ENCODE measurements at places on chromosomes 2 and 18.

DNA sequence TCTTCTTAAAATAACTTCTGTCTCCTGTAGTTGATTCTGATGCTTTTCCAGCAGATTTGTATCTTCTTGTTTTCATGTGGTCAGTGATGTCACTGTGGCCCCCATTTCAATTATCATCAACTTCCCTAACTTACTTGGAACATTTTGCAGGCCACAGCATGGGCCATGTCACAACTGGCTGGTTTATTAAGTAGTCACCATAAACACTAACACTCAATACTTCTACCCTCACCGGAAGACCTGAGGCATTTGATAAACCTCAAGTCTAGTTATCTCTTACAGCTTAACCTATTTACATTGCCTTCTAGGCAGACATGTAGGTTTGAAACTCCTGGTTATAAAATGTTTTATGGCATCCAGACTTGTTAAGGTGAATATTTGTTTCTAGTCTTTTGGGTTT, 37.4 kb upstream of the PROKR1 start:
- DNase-seq, result no peak

DNA sequence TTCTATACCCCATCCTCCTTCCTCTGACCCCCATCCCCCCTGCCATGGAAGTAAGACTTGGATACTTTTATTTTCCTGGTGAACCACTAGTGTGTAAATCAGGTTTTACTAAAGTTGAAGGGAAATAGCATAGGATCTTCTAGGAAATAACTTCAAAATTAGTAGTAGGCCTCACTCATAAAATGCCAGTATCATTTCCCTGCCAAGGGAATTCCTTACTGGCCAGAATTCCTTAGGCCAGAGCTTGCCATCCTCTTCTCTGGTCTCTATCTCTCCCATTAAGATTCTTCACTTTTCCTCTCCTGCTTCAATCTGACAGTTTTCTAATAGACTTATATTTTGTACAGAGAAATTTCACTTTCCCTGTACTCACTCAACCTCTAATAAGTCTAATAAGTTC, 322.8 kb upstream of the TANK start:
- no peak for DNase-seq

DNA sequence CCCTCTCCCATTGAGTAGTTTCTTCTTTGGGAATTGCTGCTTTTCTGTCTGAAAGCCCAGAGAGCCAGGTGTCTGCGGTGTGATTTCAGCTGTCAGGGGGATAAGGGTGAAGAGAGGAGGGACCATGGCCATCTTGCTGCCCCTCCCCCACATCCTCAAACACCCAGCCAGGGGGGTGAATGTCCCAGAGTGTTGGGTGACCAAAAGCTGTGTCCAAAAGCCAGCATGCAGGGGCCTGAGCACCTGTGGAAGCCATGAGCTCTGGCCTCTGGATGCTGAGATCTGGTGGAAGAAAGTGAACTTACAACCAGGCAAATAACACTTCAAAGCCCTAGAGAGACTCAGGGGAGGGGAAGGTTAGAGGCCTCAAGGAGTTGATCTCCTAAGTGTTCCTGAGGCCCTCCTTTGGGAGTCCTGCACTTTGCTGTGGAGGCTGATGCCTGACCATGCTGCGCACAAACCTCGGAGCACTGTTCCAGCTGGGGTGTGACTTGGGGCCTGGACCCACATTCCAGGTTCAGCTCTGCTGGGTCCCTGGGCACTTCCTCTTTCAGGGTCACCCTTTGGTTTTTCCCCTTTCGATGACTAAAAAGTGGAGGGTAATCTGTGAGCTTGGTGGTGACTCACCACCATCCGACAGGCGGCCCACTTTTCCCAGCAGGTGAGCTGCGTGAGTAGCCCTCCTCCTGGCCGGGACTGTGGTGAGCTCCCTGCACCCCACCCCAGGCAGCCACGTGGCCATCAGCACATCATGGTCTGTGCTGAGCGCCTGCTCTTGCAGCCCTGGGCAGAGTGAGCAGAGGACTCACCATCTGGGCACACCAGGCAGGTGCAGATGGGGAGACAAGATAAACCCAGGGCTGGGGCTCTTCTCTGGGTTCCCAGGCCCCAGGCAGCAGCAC, 66.8 kb upstream of the FOSL2 start:
- no peak for DNase-seq

DNA sequence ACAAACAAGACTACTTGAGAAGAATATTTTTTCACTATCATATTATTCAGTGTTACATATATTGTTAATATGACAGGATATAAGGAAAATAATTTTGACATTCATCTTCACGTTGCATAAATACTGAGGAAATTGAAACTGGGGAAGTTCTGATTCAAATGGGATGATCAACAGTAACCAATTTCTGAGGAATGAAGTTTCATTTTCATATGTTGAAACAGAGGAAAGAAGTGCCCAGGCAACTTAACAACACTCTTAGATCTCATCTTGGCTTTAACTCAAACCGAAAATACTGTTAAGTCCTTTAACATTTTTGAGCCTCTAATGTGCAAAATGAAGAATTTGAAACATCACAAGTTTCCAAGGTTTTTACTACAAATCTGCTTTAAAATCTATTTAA, 612.2 kb upstream of the VRK2 start:
- no peak for DNase-seq

DNA sequence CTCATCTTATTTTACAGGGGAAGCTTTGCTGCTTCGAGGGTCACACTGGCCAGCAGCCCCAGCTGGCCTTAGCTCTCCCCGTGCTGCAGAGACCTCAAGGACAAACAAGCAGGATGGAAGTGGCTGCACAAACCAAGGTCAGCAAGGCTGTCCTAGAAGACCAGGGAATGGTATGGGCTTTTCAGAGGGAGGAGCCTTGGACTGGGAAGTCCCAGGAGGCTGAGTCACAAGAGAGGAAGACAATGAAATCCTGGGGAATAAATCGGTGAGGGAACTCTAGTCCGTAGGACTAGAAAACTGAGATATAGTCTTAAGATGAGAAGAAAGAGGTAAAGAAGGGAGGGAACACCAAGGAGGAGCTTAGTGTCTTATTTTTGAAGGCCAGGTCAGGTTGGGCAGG, 15.7 kb downstream of the CREG2 start:
- DNase-seq, result no peak

DNA sequence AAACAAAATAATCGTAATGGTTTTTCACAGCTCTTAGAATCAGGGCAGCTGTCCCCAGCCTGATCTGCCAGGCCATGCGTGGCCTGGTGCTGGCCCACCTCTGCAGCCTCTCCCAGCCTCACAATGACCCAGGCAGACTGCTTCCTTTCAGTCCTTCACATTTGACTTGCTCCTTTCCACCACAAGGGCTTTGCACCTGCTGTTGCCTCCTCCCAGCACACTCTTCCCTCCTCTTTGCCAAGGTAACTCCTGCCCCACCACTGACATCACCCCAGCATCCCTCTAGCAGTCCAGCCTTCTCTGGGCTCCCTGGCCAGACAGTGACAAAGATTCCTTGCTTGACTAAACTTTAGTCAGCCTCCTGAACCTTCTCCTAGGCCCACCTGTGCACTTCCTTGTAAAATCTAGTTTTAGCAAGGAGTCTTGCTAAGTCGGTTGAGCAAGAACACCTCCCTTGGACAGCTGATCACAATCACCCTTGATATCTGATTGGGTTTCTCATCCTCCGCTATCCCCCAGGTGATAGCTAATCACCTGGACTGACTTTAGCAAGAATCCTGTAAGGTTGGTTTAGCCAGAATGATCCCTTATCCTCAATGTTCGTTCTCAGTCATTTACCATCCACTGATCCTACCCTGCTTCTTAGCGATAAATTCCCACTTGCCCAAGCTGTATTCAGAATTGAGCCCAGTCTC, 16.2 kb upstream of the RAB11FIP5 start:
- no peak for DNase-seq

DNA sequence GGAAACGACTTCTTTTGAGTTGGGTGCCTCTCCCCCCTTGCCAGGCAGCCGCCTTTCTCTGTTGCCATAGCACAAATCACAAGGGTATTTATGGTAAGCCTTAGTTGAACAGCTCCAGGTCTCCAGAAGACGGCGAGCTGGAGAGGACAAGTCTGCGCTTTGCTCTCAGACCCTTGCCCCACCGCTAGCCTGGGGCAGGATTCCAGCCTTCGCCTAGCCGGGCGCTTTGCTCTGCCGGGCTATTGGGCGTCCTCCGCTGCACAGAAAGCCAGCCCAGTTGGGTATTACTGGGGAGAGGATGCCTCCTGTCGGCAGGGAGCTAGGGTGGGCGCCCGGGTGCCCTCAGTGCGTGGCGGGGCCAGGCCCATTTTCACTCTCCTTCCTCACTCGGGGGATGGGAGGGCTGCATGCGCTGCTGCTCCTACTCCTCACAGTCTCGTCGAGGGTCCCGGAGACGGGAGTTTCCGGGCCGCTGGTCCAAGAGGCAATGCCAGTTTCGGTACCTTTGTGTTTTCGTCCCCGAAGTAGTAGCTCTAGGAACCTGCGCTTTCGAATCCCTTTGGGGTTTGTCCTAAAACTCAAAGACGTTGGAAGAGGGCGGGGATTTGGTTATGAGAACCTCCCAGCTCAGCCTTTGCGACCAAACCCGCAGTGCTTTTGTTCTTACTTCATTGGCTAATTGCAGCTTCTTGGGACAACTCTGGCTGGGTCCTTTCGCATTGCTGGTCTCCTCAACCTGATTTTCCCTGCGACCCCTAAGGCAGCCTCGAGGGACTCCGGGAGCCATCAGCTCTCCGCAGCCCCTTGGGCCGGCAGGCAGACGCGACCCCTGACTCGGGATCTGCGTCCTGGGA, 3.6 kb upstream of the DLX2 start:
- no peak for DNase-seq

GRCh38 chr18:79611040-79611681, 68.4 kb upstream of the CTDP1 start:
- DNase-seq, result peak; percentile 36

DNA sequence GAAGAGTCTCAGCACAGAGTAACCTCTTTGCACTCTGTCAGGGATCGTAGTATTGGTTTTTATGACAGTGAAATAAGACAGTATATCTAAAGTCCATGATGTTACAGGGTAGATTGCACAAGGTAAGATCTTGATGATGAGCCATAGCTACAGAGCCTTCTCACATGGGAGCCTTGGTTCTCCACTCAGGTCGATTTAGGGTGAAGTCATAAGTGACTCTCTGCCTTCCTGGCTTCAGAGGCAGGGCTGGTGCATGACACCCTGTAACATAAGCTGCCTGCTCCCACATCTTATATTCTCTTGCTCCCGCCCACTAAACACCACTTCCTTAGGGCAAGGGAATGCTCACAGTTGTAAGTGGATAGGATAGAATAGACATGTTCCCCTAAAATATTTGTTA, 13.3 kb downstream of the DAPL1 start:
- DNase-seq, result no peak

GRCh38 chr2:86280191-86280667, 57.2 kb downstream of the REEP1 start:
- DNase-seq, result no peak

DNA sequence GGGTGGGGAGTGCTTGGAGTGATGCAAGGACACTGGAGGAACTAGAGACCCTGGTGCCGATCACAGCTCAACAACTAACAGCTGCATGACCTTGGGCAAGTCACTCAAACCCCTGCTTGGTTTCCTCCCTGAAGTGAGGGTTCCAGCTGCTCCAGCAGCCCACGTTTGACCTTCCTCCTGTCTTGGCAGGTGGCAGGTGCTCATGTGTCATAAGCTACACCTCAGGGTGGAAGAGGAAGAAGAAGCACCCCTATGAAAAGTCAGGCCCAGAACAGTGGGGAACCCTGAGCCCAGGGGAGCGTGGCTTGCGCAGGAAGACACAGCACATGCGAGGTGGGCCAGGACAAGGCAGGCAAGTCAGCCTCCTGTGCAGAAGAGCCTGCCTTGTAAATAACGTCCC, 42.4 kb downstream of the MRPL35 start:
- no peak for DNase-seq

DNA sequence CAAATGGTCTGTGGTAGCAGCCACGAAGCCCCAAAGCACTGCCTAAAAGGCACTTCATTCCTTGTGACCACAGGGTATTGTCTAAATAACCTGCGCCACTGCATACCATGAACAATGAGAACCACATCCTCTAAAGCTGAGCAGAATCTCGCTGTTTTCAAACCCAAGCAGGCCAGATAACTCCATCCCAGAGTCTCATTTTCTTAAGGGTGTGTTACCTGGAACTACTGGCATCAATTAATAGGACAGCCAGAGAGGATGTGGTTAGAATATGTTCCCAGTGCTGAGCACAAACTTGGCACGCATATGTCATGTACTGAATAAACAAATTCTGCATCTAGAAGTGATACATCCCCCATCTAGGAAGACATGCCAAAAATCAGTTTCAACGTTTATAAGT, 13.0 kb downstream of the VPS4B start:
- no peak for DNase-seq

GRCh38 chr2:211068108-211068780, 511.8 kb downstream of the CPS1 start:
- DNase-seq, result no peak

DNA sequence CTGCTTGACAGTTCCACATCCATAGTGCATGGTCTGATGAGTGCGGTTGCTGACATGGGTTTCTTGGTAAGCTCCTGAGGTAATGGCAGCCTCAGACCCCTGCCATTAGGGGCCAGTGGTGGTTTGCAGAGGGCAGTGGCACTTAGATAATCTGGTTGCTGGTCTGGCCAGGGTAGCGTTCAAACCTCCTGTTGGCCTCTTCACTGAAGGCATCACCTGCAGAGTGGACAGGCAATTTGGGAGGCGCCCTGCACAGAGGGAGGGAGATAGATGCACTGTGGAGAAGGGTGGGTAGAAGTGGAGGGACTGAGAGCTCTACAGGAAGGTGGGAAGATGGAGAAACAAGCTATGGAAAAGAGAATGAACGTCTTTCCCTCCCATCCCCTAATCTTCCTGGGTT, 3.7 kb downstream of the HTRA2 start:
- DNase-seq, result no peak

DNA sequence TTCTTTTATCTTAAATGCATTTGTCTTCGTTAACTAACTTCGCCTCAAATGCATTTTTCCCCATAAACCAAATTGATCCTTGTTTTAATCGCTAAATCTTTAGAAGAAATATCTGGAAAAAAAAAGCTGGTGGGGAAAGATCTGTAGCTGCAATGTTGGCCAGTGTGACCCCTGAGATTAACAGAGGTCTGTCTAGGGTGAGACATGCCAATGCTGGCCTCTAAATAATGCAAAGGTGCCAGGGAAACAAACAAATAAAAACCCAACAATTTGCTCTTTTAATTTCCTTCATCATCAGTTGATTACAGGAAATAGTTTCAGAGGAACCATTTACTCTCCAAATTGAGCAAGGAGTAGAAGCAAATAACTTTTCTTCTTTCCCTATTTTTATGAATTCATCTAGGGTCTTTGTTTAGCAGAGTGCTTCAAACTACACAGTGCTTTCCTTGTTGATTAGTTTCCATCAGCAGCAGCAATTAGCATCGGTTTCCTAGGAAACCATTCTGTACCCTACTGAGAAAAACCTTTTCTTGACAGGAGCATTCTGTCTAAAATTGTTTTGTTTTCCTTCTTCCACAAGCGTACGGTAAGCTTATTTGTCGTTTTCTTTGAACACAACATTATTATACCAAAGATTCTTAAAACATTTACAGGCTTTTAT, 100.5 kb upstream of the UNC80 start:
- no peak for DNase-seq

GRCh38 chr2:239726631-239727181, 298.4 kb downstream of the NDUFA10 start:
- DNase-seq, result no peak

GRCh38 chr2:43636621-43637020, 439 bp upstream of the PLEKHH2 start:
- no peak for DNase-seq

GRCh38 chr2:45396671-45397070, 214.4 kb downstream of the SRBD1 start:
- no peak for DNase-seq

Measured in AG04449 (cell line).